ENCODE measurements at places on chromosomes 4 and X.

- DNase-seq, result peak; percentile 96
Measured at GRCh38 chr4:47463235-47463956, at the start of gene COMMD8. COMMD8 (minus strand) TSS chr4:47463702; CDS start chr4:47463651, 51 bp downstream.

- no peak for DNase-seq
Measured at GRCh38 chr4:102715057-102715456, 45.7 kb downstream of the MANBA start.

GRCh38 chrX:39903937-39904336 lies 193.8 kb downstream of the BCOR start:
- no peak for DNase-seq

- no peak for DNase-seq
Measured at GRCh38 chr4:99564921-99565320, 1.1 kb upstream of the TRMT10A start.

GRCh38 chrX:12372111-12372510 lies 233.8 kb downstream of the FRMPD4 start:
- no peak for DNase-seq
